ENCODE measurements at places on chromosomes 2 and 18. TPM values are rescaled to one million over a fixed set of nuclear protein-coding genes. Genes with fewer than 3 reads are reported as not detected.

Gene ALPI
- total RNA-seq: not detected

Gene CRACDL
- total RNA-seq: 5.7 TPM

Gene DSG1
- 0.05 TPM for total RNA-seq

Gene CSRNP3
- 5.9 TPM for total RNA-seq

Gene MAP3K20
- 41.2 TPM for total RNA-seq

Gene SYT4
- not detected for total RNA-seq

DNA sequence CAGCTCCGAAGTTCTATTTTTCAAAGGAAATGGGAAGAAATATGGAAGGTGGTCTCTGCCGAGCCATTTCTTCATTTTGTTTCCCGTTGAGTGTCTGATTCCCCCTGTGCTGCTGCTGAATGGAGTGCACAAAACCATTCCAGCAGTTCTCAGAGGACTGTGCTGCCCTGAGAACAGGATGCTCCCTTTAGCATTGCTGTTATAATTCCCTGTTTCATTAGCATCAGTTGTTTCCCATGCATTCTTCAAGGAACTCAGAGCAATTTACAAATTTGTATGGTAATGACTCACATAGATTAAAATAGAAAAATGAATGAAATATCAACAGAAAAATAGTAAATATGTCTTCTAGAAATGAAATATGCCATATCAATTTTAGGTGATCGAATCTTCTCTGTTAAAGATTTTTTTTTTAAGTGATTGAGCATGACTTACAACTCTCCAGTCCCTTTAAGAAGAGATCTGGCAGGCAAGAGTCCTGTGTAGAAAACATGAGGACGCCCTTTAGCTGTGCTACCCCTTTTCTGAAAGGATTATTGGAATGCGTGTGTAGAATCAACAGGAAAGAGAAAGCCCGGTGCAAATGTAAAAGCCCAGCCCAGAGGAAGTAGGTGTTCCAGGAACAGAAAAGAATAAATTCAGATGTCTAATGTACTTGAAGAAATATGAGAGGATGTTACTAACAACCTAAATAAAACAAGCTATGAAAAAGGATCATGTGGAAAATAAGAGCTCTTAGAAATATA lies 118.5 kb downstream of the ATP9B start:
- DNase-seq: no peak

- DNase-seq: no peak
Measured at GRCh38 chr2:7742301-7742700, 825.1 kb downstream of the RNF144A start.

DNA sequence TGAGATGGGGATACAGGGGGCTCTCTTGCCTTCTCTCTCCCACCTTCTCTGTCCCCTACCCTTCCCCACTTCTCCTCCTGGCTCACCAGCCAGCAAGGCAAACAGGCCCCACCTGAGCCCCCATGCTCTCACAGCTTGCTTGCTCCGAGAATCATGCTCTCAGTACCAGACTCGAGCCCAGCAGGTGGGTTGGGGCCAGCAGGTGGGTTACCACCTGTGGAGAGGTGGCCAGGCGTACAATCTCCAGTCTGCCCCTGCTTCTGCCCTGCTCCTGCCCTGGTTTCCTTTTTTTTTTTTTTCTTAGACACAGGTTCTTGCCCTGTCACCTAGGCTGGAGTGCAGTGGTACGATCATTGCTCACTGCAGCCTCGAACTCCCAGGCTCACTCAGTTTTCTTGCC lies 214.5 kb downstream of the SH3RF3 start:
- DNase-seq: no peak

DNA sequence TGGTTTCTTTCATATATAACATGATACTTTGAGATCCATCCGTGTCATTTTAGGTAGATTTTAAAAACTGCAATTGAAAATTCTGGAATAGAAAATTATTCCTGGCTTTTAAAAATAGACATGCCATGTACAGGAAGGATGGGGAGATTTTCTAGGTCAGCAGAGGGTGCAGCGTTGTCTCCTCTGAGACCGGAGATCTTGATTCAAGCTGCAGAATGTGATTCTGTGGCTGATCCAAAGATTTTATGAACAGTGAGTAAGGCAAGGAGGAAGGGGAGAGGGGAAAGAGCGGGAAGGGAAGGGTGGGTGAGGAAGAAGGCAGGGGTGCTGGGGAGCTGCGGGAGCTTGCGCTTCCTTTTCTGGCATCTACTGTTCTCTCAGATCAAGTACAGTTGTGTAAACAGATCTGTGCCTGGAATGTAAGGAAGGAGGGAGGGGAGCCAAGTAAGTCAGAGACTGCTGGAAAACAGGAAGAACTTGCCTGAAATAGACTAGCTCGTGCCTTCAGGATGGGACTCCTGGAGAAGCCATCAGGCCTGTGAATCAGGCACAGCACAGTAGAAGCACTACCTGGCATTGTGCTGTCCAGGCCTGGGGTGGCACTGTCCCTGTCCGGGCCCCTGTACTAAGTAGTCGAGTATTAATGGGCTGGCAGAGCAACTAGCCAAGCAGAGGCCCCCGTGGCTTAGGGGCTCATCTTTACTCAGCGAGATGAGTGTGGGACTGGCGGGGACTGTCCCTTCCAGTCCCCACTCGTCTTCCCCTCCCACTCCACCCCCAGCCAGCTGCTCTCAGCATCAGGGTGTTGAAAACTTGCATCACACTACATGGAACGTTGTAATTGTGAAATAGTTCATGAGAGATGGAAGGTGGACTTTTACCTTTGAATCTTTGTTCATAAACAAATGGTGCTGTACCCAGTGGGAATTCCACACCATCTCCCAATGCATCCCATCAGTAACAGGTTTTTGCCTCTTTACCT lies 163.5 kb downstream of the UXS1 start:
- DNase-seq: peak; percentile 68

DNA sequence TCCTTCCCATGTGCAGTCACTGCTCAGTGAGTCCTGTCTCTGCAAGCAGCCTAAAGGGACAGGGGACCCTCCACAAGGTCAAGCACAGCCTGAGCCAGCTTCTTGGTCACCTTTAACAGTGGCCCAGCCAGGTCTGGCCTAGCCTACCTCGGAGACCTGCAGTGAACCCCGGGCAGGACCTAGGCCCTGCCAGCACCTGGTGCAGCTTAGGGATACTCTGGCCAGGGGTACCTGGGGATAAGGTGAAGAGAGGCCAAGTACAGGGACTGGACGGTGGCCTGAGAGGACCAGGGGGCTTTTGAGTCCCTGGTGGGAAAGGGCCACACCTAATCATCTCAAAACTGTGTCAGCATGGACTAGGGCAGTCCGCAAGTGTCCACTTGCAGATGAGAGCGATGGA lies 67.8 kb downstream of the EMX1 start:
- DNase-seq: no peak

DNA sequence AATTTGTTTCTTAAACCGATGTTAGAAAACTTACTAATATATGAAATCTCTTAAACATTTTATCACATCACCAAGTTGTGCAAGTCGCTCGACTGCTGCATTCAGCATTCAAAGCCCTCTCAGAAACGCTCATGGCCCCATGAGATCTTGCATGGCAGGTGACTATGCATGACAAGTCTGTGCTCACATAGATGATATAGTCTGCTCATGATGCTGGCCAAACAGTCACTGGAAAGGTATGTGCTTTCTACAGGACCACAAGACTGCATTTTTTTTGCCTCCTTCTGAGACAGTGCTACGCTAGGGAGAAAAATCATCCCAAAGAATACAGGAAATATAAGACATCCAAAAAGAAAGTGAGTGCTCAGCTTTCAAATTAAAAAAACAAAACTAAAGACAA lies 98.3 kb upstream of the ZBTB14 start:
- DNase-seq: peak; percentile 64
